ENCODE measurements at places on chromosomes 5 and 9.

- no peak for DNase-seq
Observed at GRCh38 chr5:172585114-172585513, 55.9 kb upstream of the NEURL1B start.

DNA sequence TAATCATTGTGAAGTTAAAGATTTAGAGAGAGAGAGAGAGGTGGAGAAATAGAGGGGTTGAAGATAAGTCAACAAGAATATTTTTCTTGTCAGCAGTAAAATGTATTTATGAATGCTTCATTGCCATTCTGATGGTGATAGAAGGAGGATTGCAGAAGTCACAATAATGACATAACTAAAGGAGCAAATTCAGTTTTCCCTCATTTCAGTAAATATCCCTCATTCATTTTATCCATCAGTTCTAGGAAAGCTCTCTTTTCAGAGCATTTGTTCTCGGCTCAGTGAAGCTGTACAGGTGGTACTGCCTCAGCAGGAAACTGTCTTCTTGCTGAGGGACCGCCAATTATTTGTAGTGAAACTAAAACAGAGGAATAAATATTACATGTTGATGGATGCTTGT is 681.4 kb downstream of the CETN3 start:
- DNase-seq: no peak

DNA sequence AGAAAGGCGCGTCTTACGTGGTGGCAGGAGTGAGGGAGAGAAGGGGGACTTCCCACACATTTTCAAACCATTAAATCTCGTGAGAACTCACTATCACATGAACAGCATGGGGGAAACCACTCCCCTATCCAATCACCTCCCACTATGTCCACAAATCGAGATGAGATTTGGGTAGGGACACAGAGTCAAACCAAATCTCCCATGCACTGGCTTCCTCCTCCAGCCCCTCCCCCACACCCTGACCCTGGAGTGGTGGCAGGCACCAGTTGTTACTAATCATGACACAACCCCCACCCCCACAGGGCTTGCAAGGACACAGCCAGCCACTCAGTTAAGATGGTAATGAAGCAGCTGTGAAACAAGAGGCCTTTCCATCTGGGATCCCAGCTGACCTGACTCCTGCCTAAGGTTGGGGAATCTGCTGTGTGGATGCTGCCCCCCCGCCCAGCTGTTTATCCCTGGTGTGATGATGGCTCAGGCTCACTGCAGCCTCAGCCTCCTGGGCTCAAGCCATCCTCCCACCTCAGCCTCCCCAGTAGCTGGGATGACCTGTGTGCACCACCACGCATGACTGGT is 57.1 kb upstream of the FUBP3 start:
- DNase-seq: no peak

- peak; percentile 63 for DNase-seq
Observed at GRCh38 chr5:95822043-95822541, 434 bp downstream of the GLRX start.

GRCh38 chr5:124678922-124679519 is 67.4 kb downstream of the ZNF608 start:
- DNase-seq: no peak

GRCh38 chr5:120103495-120103894 is 360.6 kb upstream of the PRR16 start:
- DNase-seq: no peak

DNA sequence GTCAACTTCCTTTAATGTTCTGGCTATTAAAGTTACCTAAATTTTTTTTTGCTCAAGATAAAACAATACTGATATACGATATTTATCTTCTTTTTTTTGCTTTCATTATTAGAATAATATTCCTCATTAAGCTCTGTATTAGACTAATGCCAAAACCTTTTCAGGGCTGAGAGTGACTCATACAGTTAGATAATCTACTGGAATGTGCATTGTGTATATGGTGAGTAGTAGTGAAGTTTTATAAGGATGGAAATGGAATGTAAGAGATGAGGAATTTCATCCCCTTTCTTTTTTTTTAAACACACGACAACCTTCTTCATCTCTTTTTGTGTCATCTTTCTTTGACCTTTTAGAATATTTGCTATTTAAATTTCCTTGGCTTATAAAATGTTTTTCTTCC is 268.6 kb downstream of the ISL1 start:
- no peak for DNase-seq

- no peak for DNase-seq
Observed at GRCh38 chr9:76744336-76744735, 19.9 kb upstream of the PCA3 start.

DNA sequence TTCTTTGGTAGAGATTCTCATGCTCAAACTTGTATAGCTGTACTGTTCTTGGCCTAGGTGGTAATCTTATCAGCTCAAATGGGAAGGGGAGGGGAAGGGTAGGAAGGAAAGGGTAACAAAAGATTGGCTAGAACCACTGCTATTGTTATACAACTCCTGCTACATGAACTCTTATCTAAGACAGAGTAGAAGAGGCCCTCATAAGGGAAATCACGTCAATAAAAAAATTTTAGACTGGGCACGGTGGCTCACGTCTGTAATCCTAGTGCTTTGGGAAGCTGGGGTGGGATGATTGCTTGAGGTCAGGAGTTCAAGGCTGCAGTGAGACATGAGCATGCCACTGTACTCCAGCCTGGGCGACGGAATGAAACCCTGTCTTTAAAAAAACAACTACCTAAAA is 15.9 kb downstream of the STOM start:
- no peak for DNase-seq

DNA sequence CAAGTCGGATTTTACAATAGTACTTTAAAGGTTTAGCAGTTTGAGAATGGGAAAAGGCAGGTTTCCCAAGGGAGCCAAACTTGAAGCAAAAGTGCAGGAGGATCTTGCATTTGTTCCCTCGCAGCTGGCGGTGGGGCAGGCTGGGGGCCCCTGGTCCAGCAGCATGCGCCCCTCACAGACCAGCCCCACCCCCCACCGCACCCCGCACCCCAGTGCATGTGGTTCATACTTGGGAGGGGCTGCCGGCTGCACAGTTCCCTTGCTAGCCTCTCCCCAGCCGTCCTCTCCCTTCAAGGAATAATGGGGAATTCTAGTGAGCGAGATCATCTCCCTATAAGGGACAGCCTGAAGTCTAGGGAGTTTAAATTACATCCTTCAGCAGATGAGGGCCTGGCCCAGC is 273.1 kb upstream of the IRX2 start:
- DNase-seq: no peak

DNA sequence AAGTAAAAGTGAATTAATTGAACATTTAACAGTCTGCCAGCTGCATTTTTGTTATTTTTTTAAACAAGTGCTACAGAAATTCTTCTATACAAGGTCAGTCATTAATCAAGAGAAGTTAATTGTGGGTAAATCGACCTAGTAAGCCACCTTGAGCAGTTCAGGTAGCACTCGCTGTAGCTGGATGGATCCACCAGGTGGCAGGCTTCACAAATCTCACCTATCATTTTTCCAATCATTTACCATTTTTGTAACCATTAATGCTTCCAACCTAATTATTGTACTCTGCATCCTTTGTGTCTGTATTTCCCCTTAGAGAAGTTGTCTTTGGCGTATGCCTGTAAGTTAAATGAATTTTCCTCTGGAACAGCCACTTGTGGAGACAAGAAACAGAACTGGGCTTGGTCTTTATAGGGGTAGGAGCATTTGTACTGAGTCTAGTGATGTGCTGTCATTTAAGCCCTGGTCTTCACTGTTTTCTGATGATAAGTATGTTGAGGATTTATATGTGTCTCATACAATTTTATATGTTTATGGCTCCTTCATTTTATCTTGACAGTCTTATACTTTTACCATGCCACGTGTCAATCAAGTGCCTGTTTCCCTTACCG is 39.5 kb downstream of the CD180 start:
- DNase-seq: no peak

All from tibial artery (tissue), 4 donors.